Effector CD4-positive, alpha-beta T cell (primary cell): ENCODE measurements at places on chromosomes 4 and X.

- no peak for DNase-seq
Observed at GRCh38 chr4:100034023-100034664, 84.1 kb upstream of the H2AZ1 start.

DNA sequence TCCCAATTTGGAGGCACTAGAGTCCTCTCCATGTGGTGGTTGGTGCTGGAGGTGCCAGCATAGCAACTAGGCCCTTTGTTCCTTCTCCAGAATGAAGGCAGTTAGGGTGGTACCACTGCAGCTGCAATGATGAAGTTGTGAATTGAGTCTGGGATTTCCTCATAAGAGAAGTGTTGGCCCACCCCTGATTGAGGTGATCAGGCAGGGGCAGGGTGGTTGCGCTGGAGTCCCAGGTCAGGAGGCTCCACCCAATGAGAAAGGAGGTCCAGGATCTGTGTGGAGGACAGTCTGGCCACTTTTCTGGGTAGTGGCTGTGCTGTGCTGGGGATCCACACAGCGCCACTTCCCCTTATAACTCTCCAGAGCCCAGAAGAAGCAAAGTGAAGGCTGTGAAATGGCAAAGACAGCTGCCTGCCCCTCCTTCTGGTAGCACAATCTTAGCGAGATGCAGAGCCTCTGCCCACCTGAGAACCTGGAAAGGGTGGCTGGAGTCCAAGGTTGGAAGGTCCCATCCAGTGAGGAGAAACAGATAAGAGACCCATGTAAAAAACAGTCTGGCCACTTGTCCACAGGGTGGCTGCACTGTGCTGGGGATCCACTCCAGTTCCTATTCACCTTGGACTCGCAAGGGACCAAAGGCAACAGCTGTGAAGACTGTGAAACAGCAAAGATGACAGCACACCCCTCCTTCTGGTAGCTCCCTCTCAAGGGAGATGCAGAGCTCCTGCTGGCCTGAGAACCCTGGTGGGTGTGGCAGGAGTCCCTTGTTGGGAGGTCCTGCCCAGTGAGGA lies 124.6 kb downstream of the RRAGB start:
- DNase-seq = no peak

GRCh38 chrX:126170720-126171119 lies 4.6 kb upstream of the DCAF12L2 start:
- no peak for DNase-seq

DNA sequence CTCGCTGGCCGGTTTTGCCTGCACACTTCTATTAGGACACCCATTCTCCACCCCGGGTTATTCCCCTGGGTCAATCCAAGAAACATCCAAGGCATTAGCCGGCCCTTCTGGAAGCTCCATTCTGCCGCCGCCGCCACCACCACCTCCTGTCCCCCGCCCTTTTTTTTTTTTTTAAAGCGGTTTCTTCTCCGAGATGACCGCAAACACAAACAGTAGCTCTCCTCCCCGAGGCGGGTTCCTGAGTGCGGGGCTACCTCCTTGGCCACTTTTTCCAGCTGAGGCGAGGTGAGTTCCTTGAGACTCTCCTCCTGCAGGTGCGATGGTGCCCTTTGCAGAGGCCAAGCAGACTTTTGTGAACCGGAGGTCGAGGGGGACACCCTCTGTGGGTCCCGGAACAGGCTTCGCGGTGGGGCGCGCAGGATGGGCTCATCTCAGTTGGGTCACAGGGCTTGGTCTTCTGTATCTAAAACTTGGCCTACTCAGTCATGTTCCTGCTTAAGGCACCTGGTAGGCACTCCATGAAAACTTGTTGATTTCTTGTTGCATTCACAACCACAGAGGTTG lies 930 bp downstream of the NWD2 start:
- no peak for DNase-seq

GRCh38 chr4:23972187-23972586 lies 82.3 kb upstream of the PPARGC1A start:
- no peak for DNase-seq

- DNase-seq = peak; percentile 29
Observed at GRCh38 chrX:51395810-51396728, 63.4 kb downstream of the NUDT10 start.

- DNase-seq = no peak
Observed at GRCh38 chrX:9532349-9532748, 67.5 kb downstream of the TBL1X start.

- DNase-seq = no peak
Observed at GRCh38 chr4:37139987-37140386, 104.6 kb upstream of the NWD2 start.

DNA sequence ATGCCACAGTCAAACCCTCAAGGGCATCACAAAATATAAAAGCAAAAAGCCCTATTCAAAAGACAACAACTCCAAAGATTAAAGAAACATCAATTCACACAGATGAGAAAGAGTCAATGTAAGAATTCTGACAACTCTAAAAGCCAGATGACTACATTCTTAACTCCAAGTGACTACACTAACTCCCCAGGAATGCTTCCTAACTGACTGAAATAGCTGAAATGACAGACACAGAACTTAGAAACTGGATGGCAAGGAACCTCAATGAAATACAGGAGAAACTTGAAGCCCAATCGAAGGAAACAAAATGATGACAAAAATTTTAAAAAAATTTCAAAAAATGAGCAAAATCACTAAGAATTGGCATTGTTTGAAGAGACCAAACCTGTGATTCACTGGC lies 1047.6 kb upstream of the PCDH10 start:
- no peak for DNase-seq
